ENCODE measurements at places on chromosomes 6 and 20. TPM values are rescaled to one million over a fixed set of nuclear protein-coding genes. Genes with fewer than 3 reads are reported as not detected.

Gene RRAGD
- total RNA-seq = 126 TPM

DNA sequence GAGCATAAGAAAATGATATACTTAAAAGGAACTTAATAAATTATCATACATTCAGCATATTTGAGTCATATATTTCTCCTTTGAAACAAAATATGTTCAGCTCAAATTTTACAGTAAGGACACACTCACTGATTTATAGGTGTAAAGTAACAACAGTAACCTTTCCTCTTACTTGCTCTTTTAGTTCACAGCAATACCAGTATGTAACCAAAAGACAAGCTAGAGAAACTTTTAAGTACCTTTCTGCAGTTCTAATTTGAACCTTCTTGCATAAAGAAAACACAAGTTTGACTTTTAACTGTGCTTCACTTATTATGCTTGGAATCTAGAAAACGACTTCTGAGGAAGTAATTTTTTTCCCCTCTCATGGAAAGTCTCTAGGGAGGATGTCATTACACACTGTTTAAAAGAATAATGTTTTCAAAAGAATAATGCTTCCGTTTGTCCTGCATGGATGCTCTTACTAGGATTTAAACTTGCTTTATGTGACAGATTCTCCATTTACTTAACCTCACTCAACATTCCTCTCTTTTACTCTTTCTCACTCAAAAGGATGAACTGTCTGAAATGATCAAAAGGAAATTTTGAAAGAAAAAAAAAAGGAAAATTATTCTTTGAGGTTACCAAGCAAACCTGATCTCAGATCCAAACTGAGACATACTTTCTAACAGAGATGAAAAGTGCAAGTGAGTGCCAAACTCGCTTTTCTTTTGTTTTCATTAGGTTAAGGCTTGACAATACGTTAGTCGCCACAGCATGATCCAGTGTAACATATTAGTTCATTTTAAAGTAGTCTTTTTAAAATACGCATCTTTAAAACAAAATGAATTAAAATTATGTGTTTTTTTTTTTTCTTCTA lies 22.4 kb upstream of the CALHM6 start:
- no peak for DNase-seq

- DNase-seq = no peak
Measured at GRCh38 chr6:139371421-139372203, 2.8 kb downstream of the CITED2 start.

GRCh38 chr6:31308050-31308844 lies 36.4 kb upstream of the HLA-C start:
- DNase-seq = peak; percentile 78

Gene MYLK2
- total RNA-seq = 0.35 TPM

DNA sequence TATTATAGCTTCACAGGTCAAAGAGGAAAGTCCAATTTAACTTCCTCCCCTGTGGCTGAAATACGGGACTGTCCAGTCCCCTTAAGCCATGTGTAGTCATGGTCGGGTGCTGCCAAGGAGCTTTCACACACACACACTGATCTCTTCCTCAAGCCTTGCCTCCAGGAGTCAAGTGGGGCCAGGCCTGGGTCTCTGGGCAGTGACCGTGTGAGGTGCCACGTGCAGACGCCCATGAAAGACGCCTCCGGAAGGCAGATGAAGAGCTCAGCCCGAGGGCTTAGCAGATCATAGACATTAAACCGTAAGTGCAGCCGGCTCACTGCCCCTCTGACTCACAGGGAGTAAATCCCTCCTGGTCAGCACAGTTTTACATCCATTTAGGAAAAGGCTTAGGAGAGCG lies 4.2 kb downstream of the GABRR2 start:
- DNase-seq = no peak

GRCh38 chr6:109139109-109139508 lies 43.8 kb downstream of the CEP57L1 start:
- no peak for DNase-seq

Gene POPDC3
- 47.8 TPM for total RNA-seq

GRCh38 chr6:147588469-147588868 lies 80.0 kb downstream of the SAMD5 start:
- peak; percentile 32 for DNase-seq

DNA sequence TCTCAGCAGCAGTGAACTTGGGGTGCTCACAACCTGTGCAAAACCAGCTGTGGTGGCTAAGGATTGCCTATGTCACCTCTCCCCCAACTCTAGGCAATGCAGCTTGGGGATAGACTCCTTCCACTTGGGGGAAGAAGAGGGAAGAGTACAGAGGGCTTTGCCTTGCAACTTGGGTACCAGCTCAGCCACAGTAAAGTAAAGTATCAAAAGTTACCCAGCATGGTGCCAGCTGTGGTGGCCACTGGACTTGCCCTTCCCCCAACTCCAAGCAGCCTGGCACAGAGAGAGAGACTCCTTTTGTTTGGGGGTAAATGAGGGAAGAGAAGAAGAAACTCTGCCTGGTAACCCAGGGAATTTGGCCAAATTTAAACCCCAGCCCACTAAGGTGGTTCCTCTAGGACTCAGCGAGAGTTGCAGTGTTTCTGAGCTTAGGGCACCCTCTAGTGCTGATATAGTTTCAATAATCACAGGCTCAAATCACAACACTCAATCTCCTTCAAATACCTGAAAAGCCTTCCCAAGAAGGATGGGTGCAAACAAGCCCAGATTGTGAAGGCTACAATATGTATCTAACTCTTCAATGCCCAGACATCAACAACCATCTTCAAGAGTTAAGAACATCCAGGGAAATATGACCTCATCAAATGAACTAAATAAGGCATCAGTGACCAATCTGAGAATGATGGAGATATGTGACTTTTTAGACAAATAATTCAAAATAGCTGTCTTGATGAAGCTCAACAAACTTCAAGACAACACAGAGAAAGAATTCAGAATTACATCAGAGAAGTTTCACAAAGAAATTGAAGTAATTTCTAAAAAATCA lies 7.6 kb upstream of the DEFB129 start:
- DNase-seq = no peak

DNA sequence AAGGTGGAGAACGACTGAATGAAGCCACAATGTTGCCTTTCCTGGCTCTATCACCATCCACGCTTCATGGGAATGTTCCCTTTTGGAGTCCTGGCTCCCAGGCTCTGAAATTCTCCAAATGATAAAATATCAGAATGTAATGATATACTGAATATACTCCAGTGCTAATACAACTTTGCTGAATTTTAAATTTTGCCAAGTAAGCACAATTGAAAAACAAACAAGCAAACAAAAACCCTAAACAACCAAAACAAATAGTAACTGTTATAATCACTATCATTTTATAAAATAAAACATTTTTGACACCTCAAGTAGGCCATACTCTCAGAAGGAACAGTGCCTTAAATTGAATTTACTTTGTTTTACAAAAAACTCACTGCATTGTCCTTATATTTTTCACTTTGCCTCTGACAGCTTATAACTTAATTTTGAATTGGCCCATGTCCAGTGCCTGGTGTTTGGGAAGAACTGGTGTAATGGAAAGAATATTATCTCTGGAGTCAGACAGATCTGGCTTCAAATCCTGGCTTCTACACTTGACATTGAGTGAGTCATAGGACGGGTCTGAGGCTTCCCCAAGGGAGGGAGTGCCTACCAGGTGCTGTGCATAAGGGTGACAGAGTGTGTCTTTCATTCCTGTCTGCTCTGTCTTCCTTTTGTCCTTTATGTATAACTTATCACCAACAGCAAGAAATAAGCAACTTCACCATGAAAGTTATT lies 698.3 kb downstream of the EPM2A start:
- DNase-seq = no peak

GRCh38 chr20:57877131-57877824 lies 167.5 kb upstream of the PMEPA1 start:
- no peak for DNase-seq

DNA sequence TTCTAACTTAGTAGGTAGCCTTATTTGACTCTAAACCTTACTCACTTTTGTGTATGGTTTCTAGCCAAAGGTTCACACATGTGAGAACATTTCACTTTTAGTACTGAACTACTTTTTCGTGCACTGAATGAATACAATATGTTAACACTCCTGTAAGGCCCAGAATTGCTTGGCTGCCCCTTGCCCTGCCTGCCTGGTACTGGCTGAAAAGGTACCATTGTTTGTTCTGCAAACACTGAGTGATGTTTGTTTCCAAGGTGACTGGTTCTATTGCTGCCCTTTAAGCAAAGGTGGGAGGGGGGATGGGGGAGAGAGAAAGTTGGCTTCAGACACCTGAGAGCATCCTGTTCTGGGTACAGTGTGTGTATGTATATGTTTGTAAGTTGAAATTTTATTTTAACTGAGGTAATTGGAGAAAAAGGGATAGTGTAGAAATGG lies 31.2 kb downstream of the RREB1 start:
- DNase-seq = no peak

- no peak for DNase-seq
Measured at GRCh38 chr6:34138914-34139510, 6.9 kb downstream of the GRM4 start.

DNA sequence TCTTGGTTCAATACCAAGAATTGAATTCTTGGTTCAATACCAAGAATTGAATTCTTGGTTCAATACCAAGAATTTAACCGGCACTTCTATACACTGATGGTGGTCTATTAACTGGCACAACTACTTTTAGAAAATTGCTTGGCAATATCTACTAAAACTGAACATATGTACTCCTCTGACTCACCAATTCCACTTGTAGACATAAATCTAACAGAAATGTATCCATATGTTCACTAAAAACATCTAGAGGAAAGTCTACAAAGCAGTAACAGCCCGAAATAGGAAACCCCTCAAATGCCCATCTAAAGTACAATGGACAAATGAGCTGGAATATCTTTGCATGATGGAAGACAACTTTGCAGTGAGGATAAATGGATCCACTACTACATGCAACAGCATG lies 71.9 kb downstream of the KIF16B start:
- DNase-seq = no peak
